ENCODE measurements at places on chromosomes 6 and 20.

GRCh38 chr6:52550014-52550575 lies 26.8 kb downstream of the TRAM2 start:
- DNase-seq, result no peak

DNA sequence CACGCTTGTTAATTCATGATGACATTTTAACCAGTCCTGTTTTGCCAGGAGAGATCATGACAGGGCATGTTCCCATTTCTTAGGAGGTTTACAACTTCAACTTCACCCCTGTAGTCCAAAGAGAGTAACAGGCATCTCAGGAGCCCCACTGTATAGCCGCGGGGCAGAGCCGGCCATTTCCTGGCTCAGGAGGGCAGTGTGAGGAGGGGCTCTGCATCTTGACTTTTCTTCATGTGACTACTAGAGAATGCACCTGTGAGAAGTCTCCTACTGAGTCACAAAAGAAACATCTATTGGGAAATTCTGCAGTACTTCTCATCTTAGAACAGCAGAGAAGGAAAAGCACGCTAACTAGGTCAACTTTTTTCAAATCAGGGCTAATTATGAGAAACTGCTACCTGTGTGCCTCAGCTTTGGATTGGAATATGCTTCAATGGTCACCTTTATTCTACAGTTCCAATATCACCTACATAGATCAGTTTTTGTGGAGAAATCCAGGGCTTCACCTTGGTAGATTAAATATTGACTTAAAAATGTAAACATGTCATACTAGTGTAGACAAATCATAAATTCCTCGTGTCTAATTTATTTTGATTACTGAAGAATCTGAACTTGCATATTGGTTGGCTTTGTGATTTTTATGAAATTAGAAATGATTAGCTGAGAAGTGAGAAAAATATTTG lies 28.6 kb upstream of the SIM1 start:
- DNase-seq, result no peak

GRCh38 chr20:50501972-50502745 lies 8.0 kb upstream of the PTPN1 start:
- no peak for DNase-seq

- DNase-seq, result peak; percentile 59
These were observed 454.9 kb downstream of the PTPRT start for GRCh38 chr20:42734660-42735368.

- DNase-seq, result no peak
These were observed 14.3 kb downstream of the PSMG4 start for GRCh38 chr6:3272911-3273547.

GRCh38 chr6:38805127-38805655 lies 90.1 kb downstream of the DNAH8 start:
- DNase-seq, result no peak

DNA sequence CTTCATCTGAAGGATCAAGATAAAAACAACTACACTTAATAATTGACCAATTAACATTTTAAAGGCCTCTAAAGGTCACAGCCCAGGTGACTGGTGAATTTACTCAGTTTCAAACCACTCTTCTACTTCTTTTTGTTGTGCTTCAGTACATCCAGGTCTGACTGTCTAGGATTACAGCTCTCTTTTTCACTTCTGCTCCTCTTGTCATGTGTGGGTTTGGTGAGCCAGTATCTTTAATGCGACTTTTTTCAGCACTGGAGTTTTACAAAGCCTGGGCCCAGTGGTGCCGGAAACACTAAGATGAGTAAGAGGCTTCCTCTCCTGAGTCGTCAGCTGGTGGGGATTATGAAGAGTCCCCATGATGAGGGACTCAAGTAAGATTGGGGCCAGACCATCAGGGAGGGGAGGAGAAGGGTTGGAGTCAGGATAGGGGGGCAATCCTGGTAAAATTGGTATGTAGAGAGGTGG lies 27.0 kb downstream of the HECA start:
- no peak for DNase-seq

Measured in NCI-H2171 treated with DMSO at 0.1 percent for 48 hours (cell line).